ENCODE measurements at places on chromosomes 6 and 20.

- no peak for DNase-seq
Measured at GRCh38 chr20:33490023-33490933, at the start of gene CBFA2T2. TSS of gene CBFA2T2 (plus strand) at chr20:33490096. CDS start at chr20:33490268, 172 bp downstream.

GRCh38 chr20:9966966-9967365 is 67.8 kb upstream of the ANKEF1 start:
- DNase-seq: no peak

DNA sequence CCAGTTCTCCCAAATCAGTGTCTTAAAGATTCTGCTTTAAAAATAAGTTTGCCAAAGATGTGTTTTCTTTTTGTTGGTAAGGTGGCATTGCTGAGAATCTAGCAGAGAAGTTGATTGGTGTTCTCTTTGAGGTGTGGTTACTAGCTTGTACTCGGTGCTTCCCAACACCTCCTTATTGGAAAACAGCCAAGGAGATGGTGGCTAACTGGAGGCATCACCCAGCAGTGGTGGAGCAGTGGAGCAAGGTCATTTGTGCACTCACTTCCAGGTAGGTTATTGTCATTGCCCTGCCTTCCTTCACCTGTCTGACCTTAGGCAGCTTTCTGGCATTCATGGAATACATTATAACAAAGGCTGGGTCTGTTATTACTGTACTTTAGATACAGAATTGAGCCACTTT is 26.7 kb downstream of the RALGAPB start:
- DNase-seq: no peak

DNA sequence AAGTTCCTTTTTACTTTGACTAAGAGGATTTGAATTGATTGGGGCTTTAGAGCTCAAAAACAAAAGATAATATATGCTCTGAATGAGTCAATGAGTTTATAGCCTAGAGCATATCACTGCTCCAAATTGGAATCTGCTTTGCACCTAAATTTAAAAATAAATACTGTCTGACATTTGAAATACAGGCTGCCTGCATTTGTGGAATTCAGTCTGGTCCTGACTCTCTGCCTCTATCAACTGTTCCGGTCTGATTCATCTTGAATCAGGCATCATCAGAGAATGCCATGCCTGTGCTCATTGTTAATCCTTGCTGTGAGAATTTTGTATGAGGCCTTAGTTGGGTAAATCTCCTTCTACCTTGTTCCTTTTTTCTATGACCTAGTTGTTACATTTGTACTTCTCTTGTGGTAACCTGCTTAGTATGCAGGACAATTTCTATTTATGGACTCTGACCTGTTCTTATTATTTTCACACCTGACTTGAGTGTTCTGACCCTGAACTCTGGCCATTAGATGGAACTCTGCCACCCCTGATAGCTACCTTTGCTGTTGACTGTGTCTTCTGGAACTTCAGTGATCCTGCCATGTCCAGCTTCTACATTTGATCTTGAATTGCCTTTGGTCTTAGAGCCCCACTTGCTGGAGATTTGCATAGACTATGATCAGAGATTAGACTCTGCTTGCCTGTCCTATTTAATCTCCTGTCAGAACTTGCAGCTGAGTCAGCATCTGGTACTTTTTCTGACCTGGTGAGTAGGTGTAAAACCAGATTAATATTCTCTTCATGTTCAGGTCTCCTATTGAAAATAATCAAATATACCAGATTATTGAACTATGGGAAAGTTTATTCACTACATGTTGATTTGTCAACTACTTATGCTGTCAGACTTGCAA is 442.7 kb upstream of the HS3ST5 start:
- DNase-seq: no peak

All from CD4-positive, alpha-beta T cell treated with Interleukin-6 for 4 hours (primary cell).